Activated naive CD8-positive, alpha-beta T cell treated with anti-CD3 and anti-CD28 coated beads, Interleukin-2, amount 10 ng/mL, durations not matched to agents 7 days and 5 days (primary cell): ENCODE measurements at places on chromosomes 4 and X.
A peak's percentile ranks its signal among the peaks of the same experiment; 100 is the strongest.

DNA sequence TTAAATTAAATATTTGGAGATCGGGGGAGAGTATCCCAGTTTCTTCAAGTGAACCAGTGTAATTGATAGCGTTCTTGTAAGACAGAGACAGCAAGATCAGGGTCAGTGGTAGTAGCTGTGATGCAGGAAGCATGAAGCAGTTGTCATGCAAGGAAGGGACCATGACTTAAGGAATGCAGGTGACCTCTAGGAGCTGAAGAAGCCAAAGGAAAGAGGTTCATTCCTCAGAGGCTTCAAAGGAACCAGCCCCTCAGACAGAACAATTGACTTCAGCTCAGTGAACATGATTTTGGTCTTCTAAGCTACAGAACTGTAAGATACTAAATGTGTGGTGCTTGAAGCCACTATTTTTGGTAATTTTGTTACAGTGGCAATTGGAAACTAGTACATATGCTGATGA, 51.6 kb downstream of the GLRB start:
- no peak for DNase-seq

DNA sequence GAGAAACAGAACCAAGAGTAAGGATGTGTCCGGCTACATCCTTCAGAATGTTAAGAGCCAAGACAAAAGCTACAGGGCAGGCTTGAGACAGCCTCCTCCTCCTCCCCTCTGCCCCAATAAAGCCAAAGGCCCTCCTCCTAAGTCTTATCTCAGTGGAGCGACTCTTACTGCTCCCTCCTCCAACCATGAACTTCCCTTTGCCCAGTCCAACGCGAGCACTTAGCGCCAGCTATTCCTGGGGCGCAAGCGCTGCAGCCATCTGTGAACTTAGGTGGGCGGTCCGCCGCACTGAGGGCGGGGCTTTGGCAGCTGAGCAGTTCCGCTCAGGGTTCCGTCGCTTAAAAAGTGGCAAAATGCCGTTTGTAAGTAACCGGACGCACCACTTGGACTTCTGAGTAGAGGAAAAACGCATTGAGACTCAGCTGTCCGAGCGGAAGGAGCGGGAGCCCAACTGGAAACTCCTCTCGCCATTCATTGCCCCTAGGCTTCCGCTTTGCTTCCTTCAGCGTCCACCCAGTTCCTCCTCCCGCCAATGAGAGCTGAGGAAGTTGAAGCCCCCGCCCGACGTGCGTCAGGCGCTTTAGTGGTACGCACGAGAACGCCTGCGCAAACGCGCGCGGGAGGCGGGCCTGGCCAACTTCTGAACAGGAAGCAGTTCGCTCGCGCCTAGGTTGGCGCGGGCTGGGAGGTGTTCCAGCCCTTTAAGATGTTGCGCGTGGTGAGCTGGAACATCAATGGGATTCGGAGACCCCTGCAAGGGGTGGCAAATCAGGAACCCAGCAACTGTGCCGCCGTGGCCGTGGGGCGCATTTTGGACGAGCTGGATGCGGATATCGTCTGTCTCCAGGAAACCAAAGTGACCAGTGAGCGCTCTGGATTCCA, at the start of gene APEX2:
Gene APEX2 (plus strand): TSS at position 647 of the 882 bp plus-strand sequence. CDS start 60 bp downstream, at position 707.
- peak; percentile 84 for DNase-seq

DNA sequence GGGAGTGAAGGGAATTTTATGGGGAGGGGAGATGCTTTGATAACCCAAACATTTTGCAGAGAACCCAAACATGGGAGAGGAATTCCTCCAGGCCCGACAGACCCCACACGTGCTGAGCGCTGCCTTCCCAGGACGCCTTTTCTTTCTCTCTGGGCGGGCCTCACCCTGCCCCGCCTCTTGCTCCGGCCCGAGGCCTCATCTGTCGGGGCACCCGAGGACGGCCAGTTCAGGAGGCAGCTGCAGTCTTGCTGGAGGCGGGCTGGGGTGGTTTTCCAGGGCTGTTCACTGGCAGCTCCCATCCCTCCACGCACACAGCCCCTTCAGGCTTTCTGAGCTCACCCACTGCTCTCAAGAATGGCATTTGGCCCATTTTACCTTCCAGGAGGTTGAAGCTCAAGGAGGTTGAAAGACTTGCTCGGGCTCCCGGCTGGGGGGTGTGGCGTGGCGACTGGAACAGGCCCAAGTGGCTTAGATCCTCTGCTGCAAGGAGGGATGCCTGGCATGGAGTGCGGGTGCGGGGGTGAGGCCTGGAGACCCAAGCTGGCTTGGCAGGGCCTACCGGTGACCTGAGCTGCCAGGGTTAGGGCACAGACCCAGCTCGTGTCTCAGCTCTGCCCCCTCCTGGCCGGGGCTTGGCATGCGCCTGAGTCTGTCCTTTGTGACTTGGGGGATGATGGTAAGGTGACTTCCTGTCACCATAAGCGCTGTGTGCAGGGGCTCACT, 99.2 kb downstream of the PSAPL1 start:
- DNase-seq, result peak; percentile 77

DNA sequence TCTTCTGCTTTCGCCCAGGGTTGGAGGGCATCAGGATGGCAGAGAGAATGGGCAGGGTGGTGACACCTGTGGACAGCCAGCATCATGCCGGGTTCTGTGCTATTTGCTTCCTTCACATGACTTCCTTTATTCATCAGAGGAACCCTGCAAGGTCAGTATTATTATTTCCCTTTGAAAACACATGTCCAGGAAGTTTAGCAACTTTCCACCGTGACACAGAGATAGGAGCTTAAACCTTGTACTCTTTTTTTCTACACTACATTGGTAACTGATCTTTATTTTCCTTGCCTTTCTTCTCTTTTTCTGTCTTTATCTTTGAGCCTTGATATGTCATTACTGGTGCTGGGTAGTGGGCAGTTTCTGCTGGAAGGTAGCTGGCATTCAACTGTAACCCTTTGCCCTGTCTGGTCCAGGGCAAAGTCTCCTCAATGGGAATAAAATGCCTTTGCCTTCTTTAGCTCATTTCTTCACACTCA, 5.0 kb upstream of the MGST2 start:
- DNase-seq, result no peak

GRCh38 chrX:24648495-24648894, 1.3 kb upstream of the PCYT1B start:
- no peak for DNase-seq
